ENCODE measurements at places on chromosomes 4 and X.
A peak's percentile ranks its signal among the peaks of the same experiment; 100 is the strongest.

DNA sequence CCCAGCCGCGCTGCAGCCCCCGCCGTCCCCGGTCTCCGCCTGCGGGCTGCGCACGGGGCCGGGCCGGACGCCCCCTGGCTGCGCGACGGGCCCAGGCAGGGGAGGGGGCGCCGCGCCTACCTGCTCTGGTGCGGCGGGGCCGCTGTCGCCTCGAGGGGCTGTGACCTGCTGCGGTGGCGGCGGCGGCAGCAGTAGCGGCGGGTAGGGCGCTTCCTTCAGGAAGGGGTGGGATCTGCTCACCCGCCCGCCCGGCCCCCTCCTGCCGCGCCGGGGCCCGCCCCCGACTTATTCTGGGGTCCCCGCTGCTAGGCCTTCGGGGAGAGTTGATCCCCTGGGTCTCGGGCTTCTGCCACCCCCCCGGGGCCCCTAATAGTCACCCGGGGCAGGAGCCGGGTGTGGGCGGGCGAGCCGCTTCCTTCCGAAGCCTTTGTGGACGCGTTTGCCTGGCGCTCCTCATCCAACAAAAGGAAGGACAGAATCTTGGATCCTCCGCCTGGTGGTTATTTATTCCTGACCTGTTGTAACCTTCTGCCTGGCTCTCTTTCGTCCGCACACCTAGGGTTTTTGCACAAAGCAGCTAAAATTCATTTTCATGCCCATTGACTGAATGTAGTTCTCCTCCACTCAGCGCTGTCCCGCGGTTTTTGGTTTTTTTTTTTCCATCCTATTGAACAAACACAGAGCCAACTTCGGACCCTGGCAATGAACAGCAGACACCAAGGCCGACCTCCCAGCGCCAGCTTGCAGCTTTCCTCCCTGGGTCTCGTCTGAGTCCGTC, at the start of gene TMEM150C:
TMEM150C (minus strand) TSS at position 203 of the 778 bp plus-strand sequence. CDS start 57,331 bp downstream, outside the sequence.
- DNase-seq = peak; percentile 24
- H3K4me1 ChIP-seq = peaks cover 12% of the 10 kb centered on the region
- no peaks in the 10 kb centered on the region for H3K36me3 ChIP-seq
- H3K27ac ChIP-seq = no peak within 1 kb of the TSS
- H3K4me3 ChIP-seq = peak within 1 kb of the TSS; percentile 65

GRCh38 chrX:46918434-46918833, 6.2 kb downstream of the JADE3 start:
- no peak overlapping the region for H3K27ac ChIP-seq
- H3K4me1 ChIP-seq = peaks cover 5% of the 10 kb centered on the region
- peaks cover 3% of the 10 kb centered on the region for H3K36me3 ChIP-seq
- H3K27me3 ChIP-seq = peaks cover 51% of the 10 kb centered on the region

GRCh38 chrX:119189595-119189994, 46.5 kb upstream of the PGRMC1 start:
- no peak overlapping the region for H3K27ac ChIP-seq
- no peaks in the 10 kb centered on the region for H3K36me3 ChIP-seq
- H3K27me3 ChIP-seq = no peaks in the 10 kb centered on the region
- H3K4me1 ChIP-seq = no peaks in the 10 kb centered on the region
- DNase-seq = no peak

GRCh38 chrX:118823263-118824172, at the start of gene ZCCHC12:
Gene ZCCHC12, plus strand, starts transcription at chrX:118823824. Its CDS starts 1,421 bp downstream, at chrX:118825245.
- no peaks in the 10 kb centered on the region for H3K36me3 ChIP-seq
- H3K4me3 ChIP-seq = peak within 1 kb of the TSS; percentile 72
- DNase-seq = peak; percentile 54
- peaks cover 27% of the 10 kb centered on the region for H3K4me1 ChIP-seq
- H3K27ac ChIP-seq = no peak within 1 kb of the TSS
- H3K27me3 ChIP-seq = peaks cover 45% of the 10 kb centered on the region

DNA sequence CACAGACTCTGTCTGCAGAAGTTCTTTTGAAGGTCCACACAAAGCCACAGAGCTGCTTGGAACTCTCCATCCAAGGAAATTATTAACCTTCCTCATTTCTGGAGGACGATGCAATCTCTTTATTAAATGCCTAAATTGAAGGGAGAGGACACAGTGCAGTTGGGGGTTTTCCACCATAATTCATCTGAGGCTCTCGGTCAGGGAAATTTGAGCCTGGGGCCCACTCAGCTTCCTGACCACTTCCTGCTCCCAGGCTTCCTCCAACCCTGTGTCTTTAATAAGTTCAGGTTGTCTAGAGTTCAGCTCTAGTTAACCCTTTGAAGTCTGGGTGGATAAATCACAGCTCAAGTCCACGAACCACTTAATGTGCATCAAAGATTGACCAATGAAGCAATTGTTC, 58.5 kb downstream of the PRPS1 start:
- H3K4me3 ChIP-seq = no peak overlapping the region
- no peaks in the 10 kb centered on the region for H3K27me3 ChIP-seq
- H3K4me1 ChIP-seq = peaks cover 37% of the 10 kb centered on the region
- no peaks in the 10 kb centered on the region for H3K36me3 ChIP-seq
- DNase-seq = no peak
- H3K27ac ChIP-seq = no peak overlapping the region

- DNase-seq = no peak
- H3K27ac ChIP-seq = no peak overlapping the region
- peaks cover 18% of the 10 kb centered on the region for H3K36me3 ChIP-seq
- H3K27me3 ChIP-seq = no peaks in the 10 kb centered on the region
These were observed 114.9 kb upstream of the MAP3K15 start for GRCh38 chrX:19630228-19630627.

GRCh38 chr4:98319021-98319420, 57.8 kb downstream of the RAP1GDS1 start:
- no peak overlapping the region for H3K27ac ChIP-seq
- H3K4me3 ChIP-seq = no peak overlapping the region
- no peaks in the 10 kb centered on the region for H3K27me3 ChIP-seq

DNA sequence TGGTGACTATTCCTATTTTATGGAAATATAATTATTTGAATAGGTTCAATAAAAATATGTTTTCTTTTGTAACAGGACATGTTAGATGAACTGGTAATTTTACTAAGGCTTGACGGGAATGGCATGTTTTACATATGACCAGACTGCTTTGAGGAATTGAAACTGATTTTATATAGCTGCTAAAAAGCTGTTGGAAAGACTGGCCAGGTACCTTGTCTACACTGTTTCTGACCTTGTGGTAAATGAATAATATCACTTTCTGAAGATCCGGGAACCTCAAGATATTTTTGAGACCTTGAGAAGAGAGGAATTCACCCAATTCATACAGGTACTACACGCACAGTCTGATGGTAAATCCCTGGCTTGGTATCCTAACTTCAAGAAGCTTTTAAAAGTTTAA, 42.1 kb upstream of the USP46 start:
- no peak overlapping the region for H3K4me3 ChIP-seq
- H3K27me3 ChIP-seq = peaks cover 4% of the 10 kb centered on the region
- no peak for DNase-seq
- H3K36me3 ChIP-seq = no peaks in the 10 kb centered on the region
- H3K4me1 ChIP-seq = no peaks in the 10 kb centered on the region
- H3K27ac ChIP-seq = no peak overlapping the region

DNA sequence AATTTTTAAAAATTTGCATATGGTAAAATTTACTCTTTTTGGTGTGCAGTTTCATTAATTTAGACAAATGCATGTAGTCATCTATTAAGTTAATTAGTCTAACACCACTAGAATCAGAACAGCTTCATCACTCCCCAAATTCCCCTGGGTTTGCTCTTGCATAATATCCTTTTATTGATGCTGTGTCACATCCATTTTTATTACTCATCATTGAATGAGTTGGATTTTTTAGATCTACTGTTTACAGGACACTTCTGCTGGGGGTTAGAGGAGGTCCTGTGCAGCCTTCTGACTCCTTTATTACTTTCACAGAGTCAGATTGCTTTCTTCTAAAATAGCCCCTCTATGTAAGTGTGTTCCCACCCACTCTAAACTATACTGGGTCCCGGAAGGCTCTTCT, 65.9 kb downstream of the MTHFD2L start:
- H3K36me3 ChIP-seq = peaks cover 10% of the 10 kb centered on the region
- H3K4me3 ChIP-seq = no peak overlapping the region
- peaks cover 3% of the 10 kb centered on the region for H3K4me1 ChIP-seq
- H3K27ac ChIP-seq = no peak overlapping the region
- H3K27me3 ChIP-seq = no peaks in the 10 kb centered on the region
- no peak for DNase-seq

GRCh38 chrX:153741446-153741845, 16.8 kb downstream of the ABCD1 start:
- no peak for DNase-seq
- H3K4me3 ChIP-seq = no peak overlapping the region
- H3K27ac ChIP-seq = no peak overlapping the region
- H3K27me3 ChIP-seq = peaks cover 7% of the 10 kb centered on the region

DNA sequence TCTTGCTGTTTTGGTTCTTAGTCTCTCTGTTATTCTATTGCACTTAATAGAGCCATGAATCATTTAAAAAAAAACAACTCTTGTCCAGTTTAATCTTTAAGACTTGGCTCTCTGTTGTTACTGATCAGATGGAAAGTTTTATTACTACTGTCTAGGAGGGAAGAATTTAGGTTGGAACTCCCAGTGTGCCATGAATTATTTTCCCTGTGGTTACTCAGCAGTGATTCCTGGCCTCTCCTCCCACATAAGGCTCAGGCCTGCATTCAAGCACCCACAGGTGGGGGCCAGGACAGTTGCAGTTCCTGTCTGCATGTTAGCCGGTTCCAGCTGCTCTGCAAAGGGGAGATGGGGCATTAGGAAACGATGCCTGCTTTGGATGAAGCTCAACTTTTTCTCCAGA, 29.8 kb upstream of the ESX1 start:
- no peak overlapping the region for H3K4me3 ChIP-seq
- DNase-seq = no peak
- H3K27me3 ChIP-seq = peaks cover 11% of the 10 kb centered on the region
- no peaks in the 10 kb centered on the region for H3K4me1 ChIP-seq

DNA sequence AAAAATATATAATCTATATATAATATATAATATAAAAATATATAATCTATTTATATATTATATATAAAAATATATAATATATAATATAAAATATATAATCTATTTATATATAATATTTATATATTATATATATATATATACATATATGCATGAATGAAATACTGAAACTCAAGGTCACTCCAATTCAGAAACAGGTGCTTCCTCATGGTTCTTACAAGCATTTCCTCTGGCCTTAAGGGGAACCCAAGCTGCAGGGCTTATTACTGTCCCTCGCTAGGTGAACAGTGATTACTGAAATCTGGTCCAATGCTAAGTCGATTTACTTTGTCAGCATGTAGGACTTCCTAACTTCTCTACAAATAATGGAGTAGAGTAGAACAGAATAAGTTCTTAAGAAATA, 174.3 kb downstream of the GPM6A start:
- H3K4me3 ChIP-seq = no peak overlapping the region
- no peak for DNase-seq
- H3K4me1 ChIP-seq = no peaks in the 10 kb centered on the region
- H3K27ac ChIP-seq = no peak overlapping the region
- no peaks in the 10 kb centered on the region for H3K27me3 ChIP-seq

- H3K4me3 ChIP-seq = no peak overlapping the region
- H3K27me3 ChIP-seq = no peaks in the 10 kb centered on the region
- DNase-seq = no peak
- no peaks in the 10 kb centered on the region for H3K36me3 ChIP-seq
These were observed 37.9 kb downstream of the LDB2 start for GRCh38 chr4:16860516-16860915.

GRCh38 chr4:85587952-85588351, 113.0 kb downstream of the ARHGAP24 start:
- no peaks in the 10 kb centered on the region for H3K36me3 ChIP-seq
- no peak overlapping the region for H3K4me3 ChIP-seq
- no peak overlapping the region for H3K27ac ChIP-seq
- DNase-seq = no peak
- no peaks in the 10 kb centered on the region for H3K27me3 ChIP-seq
- H3K4me1 ChIP-seq = no peaks in the 10 kb centered on the region

DNA sequence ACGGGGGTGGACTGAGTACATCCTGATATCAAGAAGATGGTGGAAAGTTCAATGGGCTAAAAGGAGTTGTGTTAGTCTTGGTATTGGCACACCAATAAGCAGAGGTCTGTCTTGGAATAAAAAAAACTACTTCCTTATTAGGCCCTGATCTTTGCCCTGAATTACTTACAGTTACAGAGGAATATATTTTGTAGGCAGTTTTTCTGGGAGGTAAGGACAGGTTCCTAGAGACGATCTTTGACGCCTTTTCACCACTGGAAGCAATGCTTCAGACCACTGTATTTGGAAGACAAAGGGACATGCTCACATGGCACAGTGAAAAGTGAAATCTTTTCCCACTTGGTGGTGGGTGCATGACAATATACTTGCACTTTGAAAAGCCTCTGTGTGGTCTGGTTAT, 618 bp upstream of the XK start:
- H3K27ac ChIP-seq = no peak overlapping the region
- no peak overlapping the region for H3K4me3 ChIP-seq
- H3K36me3 ChIP-seq = no peaks in the 10 kb centered on the region
- peaks cover 8% of the 10 kb centered on the region for H3K27me3 ChIP-seq
- H3K4me1 ChIP-seq = no peaks in the 10 kb centered on the region
